ENCODE measurements at places on chromosomes 13 and 19.

DNA sequence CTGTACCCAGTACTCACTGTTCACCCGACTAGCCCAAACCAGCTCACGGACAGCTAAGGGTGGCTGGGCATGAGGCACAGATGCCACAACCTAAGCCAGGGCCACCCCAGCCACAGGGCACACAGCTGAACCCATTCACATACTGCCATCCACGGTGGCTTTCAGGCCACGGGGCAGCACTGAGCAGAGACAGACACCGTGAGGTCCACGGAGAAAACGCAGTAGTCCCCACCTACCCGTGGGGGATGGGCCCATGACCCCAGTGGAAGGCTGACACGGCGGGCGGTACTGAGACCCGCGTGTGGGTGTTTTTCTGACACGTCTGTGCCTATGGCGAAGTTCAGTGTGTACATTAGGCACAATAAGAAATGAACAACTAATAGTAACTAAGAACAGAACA, 25.5 kb downstream of the IZUMO4 start:
- no peak for DNase-seq

DNA sequence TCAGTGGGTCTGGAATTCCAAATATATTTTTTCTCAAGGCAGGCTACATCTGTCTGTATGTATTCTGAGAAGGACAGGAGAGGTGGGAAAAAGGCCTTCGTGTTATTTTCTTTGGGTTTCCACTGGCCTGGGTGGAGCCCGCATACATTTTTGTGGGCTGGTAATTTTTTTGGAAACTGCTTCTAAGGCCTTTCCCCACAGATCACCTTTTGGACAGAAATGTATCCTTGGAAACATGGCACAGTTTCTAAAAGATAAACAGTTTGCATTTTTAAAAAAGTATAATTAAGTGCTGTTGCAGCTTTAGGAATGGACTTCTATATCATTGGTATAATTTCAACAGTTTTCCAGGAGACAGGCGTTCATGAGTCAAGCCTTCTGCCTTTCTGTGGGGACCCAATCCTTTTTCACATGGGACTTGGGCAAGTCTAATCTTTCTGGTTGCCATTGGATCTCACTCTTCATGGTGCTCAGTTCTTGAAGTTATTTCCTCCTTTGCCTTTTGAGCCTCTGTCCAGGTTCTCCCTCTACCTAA, 8.9 kb downstream of the RFX2 start:
- DNase-seq = no peak

- DNase-seq = no peak
These were observed 21.9 kb downstream of the CCL25 start for GRCh38 chr19:8074501-8074900.

DNA sequence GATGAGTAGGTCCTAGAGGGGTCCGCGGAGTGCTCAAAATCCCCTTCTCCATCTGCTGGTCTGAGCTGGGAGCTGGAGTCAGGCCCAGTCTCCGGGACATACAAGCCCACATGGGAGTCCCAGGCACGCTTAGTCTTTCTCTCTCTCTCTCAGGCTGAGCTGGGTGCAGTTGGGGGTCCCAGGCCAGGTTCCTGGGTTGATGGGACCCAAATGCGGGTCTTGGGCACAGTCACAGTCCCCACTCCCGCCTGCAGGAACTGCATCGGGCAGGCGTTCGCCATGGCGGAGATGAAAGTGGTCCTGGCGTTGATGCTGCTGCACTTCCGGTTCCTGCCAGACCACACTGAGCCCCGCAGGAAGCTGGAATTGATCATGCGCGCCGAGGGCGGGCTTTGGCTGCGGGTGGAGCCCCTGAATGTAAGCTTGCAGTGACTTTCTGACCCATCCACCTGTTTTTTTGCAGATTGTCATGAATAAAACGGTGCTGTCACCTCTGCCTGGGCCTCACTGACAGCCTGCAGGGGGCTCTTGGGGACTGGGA, 23.8 kb downstream of the CYP4F12 start:
- no peak for DNase-seq

DNA sequence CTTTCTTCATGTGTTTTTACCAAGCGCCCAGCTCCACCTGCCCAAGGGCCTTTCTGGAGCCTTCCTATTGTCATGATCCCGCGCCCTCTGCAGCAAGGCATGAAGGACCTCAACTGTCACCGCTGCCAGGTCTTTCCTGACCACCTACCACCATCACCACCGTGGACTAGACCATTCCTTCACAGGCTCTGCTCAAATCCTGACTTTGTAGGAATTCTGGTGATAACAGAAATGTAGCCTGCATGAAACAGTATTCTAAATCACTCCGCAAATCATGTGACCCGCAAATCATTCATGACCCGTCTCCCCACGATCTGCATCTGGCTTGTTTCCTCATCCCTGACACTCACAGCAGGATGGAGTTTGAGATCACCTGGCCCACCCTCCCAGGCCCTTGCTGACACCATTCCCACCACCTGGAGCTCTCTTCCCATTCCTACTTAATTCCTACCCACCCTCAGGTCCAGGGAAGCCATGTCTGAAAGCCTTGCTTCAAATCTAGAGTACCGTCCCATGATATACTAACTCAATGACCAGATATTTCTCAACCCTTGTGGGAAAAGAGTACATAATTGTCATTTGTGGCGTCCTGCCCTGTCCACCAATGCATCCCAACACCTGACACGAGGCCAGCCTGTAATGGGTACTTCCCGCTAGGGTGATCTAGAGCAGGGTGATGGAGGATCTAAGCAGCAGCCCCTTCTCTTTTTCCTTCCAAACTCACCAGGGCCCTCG, 1.3 kb downstream of the UBE2S start:
- no peak for DNase-seq

DNA sequence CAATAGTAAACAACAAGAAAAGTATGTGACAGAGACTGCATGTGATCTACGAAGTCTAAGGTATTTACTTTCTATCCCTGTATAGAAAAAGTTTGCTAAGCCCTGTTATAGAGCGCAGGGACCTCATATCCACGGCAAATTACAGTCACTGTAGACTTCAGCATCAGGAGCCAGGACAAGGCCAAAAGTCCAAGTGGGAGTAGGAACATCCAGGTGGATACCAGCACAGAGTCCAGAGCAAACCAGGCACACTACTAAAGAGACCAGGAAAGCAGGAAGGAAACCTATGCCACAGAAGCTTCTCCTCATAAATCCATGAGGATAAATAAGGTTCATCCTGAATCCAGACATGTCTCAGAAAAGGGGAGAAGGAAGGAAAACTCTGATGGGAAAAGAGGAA, 342.2 kb upstream of the HTR2A start:
- DNase-seq = no peak

GRCh38 chr13:56736966-56737365, 403.8 kb upstream of the PRR20A start:
- no peak for DNase-seq

DNA sequence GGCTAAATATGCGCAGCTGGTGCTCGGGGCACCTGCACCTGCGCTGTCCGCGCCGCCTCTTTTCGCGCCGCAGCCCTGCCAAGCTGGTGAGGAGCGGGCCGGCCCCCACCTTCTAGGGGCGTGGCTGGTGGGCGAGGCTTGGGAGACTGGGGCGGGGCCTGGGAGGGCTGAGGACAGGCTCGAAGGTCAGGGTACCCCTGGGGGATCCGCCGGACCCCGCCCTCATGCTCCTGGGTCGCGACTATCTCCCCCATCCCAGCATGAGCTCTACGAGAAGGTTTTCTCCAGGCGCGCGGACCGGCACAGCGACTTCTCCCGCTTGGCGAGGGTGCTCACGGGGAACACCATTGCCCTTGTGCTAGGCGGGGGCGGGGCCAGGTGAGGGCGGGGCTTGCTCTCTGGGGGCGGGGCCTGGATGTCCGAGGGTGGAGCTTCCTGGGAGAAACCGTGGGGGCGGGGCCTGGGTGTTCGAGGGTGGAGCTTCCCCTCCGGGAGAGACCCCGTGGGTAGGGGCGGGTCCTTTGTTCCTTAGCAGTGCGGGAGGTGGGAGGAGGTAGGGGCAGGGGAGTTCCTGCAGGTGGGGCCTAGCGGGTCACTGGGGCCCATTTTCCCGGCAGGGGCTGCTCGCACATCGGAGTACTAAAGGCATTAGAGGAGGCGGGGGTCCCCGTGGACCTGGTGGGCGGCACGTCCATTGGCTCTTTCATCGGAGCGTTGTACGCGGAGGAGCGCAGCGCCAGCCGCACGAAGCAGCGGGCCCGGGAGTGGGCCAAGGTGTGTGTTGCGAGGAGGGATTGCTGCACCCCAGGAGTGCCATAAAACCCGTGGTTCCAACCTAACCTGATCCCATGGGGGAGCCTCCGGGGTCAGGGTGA, 19.7 kb downstream of the PNPLA6 start:
- DNase-seq = no peak

DNA sequence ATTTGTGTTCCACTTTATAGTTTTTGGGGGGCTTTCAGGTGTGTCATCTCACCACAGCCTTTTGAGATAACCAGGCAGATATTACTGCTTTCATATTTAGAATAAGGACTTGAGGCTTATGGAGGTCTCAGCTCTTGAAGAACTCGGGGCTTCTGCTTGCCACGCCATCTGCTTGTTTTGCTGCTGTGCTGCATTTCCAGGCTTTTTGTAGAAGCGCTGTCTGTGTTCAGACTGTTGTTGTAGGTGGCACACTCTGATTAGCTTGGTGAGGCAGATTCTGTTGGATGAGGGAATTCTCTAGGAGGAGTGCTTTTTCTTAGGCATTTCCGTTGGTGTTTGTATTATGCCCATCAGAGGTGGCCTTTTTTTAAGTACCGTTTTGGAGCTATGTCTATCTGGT, 57.2 kb downstream of the WASF3 start:
- no peak for DNase-seq

DNA sequence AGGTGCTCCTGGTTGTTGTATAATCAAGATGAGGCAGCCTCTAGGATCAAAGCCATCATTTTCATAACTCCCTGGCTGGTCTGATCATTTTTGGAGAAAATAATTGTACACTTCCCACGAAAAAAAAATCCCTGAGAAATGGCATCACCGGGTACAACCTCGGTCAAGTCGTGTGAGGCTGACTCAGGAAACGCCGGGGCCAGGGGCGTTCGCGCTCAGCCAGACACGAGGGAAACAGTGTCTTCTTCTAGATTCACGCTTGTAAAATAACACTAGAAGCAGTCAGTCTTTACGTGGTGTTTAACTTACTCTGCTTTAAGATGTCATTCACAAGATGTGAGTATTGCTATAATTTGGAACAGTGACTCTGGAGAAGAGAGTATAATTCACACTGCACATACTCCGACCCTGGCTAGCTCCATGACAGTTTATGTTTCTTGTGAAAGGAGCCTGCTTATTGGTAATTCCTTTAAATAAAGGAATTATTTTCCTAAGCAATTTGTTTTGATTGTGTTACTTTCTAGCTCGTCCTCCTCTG, 109.0 kb upstream of the SOX1 start:
- DNase-seq = no peak

DNA sequence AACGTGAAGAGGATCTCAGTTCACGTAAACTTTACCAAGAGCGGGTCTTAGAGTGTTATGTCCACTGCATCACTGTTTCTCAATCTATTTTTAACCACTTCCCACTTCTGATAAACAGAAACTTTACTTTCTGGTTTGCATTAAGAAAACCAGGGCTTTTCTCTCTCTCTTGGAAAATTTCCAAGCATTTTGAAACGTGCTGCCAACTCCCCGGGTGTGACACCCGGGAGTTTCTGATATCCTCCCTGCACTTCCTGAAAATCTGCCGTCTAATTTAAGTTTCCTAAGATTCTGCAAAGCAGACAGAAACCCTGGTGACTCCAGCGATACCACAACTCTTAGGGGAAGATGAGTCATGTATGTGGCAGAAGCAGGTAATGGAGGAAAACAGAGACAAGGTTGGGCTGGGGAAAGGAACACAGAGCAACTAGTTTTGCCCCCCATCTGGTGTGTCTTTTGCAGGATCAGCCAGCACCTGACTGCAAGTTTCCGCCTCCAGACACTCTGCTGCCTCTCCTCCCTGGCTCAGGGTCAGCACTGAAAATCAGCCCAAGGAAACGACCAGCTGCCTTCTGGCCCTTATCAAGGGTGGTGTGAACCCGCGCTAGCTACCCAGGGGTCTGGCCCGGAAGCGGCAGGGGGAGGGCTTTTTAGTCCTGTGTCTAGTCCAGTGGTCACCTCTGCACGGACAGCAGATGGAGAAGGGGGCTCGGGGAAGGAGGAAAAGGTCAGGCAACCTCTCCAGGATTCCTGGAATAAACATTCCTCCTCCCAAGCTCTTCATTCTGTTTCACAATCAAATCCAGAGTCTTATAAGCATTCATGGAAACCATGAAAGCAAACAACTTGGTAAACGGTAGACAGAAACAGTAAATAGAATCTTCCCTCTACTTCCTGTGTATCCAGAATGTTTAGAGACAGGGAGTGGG, 11.3 kb upstream of the FFAR2 start:
- peak; percentile 12 for DNase-seq

DNA sequence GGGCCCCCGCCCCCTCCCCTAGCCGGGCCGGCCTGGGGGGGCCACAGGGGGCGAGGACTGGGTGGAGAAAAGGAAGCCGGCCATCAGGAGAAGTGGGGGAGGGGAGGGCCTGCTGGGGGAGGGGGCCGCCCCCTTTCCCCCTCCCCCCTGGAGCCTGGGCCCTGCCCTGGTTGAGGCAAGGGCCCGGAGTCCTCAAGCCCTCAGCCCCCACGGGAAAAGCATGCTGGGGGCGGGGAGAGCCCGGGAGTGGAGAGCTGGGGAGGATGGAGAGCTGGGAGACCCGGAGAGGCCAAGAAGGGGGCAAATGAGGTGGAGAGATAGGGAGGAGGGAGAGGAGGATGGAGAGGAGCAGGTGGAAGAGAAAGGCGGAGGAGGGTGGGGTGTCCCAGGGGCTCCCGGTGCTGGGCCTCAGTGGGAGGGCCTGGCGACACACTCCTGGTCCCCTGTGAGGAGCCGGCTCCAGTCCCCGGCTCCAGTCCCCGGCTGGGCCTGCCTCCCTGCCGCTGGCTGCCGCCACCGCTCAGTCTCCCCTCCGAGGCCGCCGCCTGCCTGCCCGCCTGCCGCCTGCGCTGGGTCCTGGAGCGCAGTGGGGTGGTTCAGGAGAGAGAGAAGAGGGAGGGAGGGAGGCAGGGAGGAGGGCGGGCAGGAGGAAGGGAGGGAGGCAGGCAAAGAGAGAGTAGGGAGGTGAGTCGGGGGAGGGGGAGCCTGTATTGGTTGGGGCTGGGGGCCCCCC, at the start of gene GRIK5:
TSS of gene GRIK5 (minus strand) at position 588 of the 733 bp plus-strand sequence. CDS start 4,436 bp downstream, outside the sequence.
- no peak for DNase-seq

DNA sequence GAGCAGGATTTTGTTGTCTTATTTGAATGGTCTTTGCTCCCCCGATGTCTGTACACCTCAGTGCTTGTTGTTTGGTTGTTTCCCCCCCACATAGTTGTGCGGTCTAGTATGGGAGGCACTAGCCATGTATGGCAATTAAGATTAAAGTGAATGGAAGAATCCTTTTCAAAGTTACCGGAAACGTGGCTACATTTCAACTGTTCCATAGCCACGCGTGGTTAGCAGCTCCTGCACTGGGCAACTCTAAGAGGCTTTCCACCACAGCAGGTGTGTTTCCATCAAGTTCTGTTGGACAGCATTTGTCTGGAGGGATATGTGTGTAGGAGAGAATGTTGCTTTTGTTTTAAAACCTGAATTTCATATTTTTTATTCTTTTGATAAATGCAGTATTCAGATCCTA, 247.3 kb downstream of the GGACT start:
- no peak for DNase-seq

- no peak for DNase-seq
These were observed 563.5 kb upstream of the SLITRK1 start for GRCh38 chr13:84445776-84446175.

GRCh38 chr13:29484796-29485195, 110.7 kb downstream of the SLC7A1 start:
- no peak for DNase-seq
